Vein endothelial cell (primary cell): ENCODE measurements at places on chromosomes 7 and 10. TPM values are rescaled to one million over a fixed set of nuclear protein-coding genes. Genes with fewer than 3 reads are reported as not detected.

Gene LAMB4
- total RNA-seq, result 0.48 and 1.3 TPM in 2 replicates

Gene CYP2C19
- not detected in 2 replicates for total RNA-seq

Gene GIMAP5
- total RNA-seq, result 63.7 and 101 TPM in 2 replicates

Gene CTNNA3
- total RNA-seq, result under 0.01 and 0.29 TPM in 2 replicates

Gene GRID2IP
- not detected in 2 replicates for total RNA-seq

Gene HECW1
- not detected in 2 replicates for total RNA-seq

Gene ZSWIM8
- total RNA-seq, result 57.8 and 78.4 TPM in 2 replicates

Gene CCDC172
- not detected in 2 replicates for total RNA-seq
